Iris pigment epithelial cell (primary cell): ENCODE measurements at places on chromosomes 13 and 19.

DNA sequence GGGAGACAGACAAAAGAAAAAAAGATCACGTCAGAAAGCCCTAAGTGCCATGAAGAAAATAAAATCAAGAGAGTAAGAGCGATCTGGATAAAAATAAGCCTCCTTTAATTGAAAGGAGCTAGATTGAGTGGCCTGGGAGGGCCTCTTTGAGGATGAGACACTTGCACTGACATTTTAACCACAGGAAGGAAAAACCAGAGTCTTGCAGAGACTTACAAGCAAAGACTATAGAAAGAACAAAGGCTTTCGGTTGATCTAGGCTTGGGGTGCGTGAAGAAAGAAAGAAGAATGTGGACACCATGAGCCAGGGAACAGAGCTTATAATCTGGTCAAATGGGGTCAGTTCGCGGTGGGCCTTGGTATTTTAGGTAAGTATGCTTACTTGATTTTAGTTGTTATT is 342.7 kb downstream of the COG6 start:
- no peak for DNase-seq

GRCh38 chr13:109332506-109333499 is 453.6 kb downstream of the IRS2 start:
- no peak for DNase-seq

- DNase-seq: no peak
These were observed 34.8 kb upstream of the C1QTNF9 start for GRCh38 chr13:24274452-24275021.

GRCh38 chr13:98976338-98976737 is 1.5 kb downstream of the DOCK9 start:
- peak; percentile 77 for DNase-seq
